ENCODE measurements at places on chromosomes 13 and 19.

GRCh38 chr19:2412449-2412848 is 14.9 kb downstream of the TIMM13 start:
- DNase-seq: no peak

DNA sequence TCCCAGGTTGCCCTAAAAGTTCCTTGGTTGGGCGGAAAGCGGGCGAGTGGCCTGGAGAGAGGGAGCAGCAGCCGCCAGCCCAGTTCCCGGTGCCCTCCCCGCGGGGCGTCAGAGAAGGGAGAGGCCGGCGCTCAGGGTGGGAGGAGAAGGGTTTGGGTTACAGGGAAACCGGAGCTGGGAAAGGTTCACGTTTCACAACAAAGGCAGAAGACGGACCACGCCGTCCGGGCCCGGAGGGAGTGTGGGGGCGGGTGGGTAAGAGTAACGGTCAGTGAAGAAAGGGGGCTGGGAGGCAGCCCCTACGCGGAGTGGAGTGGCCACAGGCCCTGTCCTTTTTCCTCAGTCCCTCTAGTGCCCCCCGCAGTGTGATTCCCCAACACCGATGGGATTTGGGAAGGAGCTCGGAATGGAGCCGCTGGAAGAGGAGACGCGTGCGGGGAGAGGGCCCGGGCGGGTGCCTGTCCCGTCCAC is 1.6 kb downstream of the SIX5 start:
- peak; percentile 82 for DNase-seq

- no peak for DNase-seq
These were observed 9.0 kb downstream of the LSM14A start for GRCh38 chr19:34181111-34181864.

GRCh38 chr13:34933349-34933748 is 8.7 kb upstream of the NBEA start:
- no peak for DNase-seq

- no peak for DNase-seq
These were observed 12.4 kb downstream of the CDX2 start for GRCh38 chr13:27956576-27957300.

Data from Right ventricle myocardium inferior (tissue), 1 donor.